ENCODE measurements at places on chromosomes 7 and 10.
A peak's percentile ranks its signal among the peaks of the same experiment; 100 is the strongest.

DNA sequence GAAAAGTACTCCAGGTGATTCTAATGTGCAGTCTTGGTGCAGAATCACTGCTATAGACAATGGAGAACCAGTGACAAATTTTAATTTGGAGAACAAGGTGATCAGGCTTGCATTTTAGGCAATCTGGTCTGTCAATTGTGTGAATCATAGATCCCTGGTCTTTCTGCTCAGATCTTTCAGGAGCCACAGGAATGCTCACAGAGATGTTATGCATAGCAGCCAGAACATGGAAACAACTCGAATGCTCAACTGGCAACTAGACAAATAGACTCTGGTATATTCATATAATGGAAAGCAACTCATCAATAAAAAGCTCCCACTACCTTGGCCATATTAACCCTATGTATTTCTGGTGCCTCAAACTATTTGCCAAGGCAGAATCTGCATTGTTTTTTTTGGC lies 209.1 kb downstream of the PHF14 start:
- DNase-seq, result no peak

- DNase-seq, result no peak
Observed at GRCh38 chr10:28179006-28179742, 123.7 kb downstream of the MPP7 start.

- no peak for DNase-seq
Observed at GRCh38 chr7:134720091-134720935, 59.1 kb upstream of the CALD1 start.

- DNase-seq, result no peak
Observed at GRCh38 chr7:50693455-50694130, 89.1 kb downstream of the GRB10 start.

GRCh38 chr10:86775056-86775869 lies 18.8 kb downstream of the BMPR1A start:
- no peak for DNase-seq

- peak; percentile 25 for DNase-seq
Observed at GRCh38 chr7:6271694-6272440, 557 bp downstream of the CYTH3 start.

GRCh38 chr10:33721509-33721908 lies 387.0 kb upstream of the NRP1 start:
- no peak for DNase-seq

DNA sequence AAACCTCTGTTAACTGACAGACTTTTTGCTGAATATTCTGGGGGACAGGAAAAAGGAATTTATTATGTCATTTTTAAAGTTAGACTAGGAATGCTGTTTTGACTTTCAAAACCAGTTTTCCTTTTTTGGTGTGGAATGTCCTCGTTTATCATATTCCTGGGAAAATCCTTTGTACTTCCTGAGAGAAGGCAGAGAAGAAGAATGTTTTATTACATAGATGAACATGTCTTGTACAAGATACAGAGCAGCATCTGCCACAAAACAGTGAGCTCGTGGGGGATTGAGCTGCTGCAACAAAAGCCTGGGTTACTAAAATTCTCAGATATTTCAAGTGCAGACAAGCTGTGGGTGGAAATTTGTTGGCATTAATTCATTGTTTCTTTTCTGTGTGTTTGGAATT lies 20.2 kb downstream of the MCU start:
- DNase-seq, result no peak

DNA sequence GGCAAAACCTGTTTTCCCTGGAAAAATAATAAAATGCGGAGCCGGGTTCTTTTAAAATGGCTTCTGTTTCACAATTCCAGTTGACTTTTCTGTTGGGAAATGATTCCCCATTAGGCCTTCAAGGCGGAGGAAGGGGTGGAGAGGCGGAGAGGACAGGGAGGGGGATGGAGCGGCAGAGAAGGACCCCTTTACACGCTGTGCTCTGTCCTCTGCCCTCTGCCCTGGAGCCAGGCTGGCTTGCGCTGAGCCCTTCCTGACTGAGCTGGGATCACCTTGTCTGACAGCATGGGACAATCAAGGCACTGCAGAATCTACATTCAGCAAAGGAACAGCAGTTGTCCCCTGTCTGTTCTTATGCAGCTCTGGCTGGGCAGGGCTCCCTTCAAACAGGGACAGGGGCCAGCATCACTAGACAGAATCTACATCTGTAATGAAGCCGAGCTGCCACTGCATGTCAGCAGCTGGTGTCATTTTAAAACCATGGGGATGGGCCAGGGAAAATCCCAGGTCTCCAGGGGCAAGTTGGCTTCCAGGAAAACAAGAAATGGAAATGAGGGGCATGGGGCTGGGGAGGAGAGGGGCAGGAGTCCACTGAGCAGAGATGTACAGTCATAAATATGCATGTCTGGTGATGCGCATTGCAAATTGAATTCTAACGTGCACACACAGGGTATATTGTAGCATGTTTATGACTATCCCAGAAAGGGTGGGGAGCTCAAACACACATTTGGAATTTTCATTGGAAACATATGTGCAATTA lies 120.0 kb downstream of the MKX start:
- no peak for DNase-seq

Measured in activated naive CD4-positive, alpha-beta T cell treated with anti-CD3 and anti-CD28 coated beads, Interleukin-2, amount 50 U/mL, for 16 hours (primary cell).